ENCODE measurements at places on chromosomes 5 and 9.

DNA sequence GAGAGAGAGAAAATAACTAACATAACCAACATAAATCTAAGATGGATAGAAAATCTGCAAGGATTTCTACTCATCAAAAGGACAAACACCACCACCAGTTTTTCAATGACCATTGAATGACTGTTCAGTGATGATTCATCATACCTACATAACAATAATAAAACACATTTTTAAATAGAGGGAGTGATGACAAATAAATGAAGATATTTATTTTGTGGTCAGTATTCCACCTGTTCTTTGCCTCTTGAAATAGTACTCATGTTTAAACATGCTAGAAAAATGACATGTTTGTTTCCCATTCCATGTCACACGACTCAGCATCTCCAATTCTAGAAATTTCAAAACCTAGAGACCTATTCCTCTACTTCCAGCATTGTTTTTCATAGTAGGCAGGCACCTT lies 34.6 kb upstream of the ADAMTS16 start:
- no peak for DNase-seq

GRCh38 chr9:73074176-73074708 lies 77.4 kb upstream of the ANXA1 start:
- peak; percentile 4 for DNase-seq

- DNase-seq: no peak
These were observed 107.6 kb downstream of the GRIA1 start for GRCh38 chr5:153598099-153598498.

DNA sequence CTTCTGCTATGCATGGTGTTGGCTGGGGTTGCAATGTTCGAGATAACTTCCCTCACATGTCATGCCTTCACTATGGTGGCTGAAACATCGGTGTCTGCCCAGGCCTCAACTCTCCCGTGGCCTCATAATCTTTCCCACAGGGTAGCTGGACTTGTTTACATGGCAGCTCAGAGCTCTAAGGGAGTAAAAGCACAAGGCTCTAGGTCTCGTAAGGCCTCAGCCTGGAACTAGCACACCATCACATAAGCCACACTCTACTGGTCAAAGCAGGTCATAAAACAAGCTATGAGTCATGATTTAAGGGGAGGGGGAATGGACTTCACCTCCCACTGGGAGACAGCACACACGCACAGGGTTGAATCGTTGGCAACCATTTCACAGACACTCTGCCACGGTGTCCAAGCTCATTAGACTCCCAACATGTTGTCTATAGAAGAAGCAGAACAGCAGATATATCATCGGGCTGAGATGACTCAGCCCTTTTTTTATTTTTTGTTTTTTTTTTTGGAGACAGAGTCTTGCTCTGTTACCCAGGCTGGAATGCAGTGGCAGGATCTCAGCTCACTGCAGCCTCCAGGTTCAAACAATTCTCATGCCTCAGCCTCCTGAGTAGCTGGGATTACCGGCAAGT lies 66.8 kb upstream of the IL17B start:
- peak; percentile 100 for DNase-seq
